HCT116 (cell line): ENCODE measurements at places on chromosomes 2 and 18.

GRCh38 chr2:62195421-62196277, at the start of gene B3GNT2:
TSS of gene B3GNT2 (plus strand) at chr2:62196115. CDS start at chr2:62222221, 26,106 bp downstream.
- peak; percentile 19 for DNase-seq

DNA sequence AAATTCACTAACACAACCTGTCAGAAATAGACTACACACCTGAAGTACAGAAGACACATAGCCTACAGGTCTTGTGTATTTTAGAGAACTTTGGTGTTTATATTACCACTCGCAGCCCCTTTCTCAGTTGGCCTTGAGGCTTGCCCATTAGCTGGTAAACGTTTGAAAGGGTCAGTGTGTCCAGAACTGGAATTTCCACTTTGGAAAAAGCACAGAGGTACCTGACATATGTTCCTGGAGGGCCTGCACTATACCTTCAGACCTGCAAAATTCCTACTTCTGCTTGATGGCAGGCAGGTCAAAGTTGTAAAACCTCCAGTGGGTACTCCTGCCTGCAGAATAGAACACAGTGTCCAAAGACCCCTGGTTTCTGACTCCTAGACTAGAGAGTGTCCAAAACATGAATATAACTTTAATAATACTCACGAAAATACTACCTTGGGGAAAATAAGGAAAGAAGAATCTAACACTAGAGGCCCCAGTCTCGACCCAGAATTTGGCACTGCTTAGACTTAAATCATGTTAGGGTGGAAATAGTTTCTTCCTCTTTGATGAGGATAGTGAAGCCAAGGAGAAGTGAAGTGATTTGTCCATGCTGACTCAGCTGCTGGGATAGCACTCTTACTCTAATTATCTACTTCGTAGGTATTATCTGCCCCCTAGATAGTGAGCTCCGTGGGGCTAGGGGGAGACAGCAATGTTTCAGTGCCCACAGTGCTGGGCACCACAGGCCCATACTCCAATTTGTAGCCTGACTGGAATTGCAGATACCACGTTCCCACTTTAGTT, 2.8 kb downstream of the KCTD1 start:
- DNase-seq = no peak

DNA sequence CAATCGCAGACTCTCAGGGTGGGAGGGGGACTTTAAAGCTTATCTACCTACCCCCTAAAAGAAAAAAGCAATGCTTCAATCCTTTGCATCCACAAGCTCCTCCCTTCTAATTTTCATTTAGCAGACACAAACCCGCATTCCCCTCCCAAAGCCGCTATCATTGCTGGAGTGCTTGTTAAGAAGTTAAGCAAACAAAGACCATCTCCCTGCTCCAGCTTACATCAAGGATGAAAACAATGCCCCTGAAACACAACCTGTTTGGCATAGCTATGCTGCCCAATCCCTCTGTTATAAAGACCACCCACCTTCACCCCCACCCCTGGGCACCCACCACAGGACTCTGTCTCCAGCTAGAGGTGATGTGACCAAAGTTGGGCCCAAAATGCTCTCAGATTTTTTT, 33.0 kb downstream of the REEP1 start:
- no peak for DNase-seq

GRCh38 chr18:46733872-46734271, 23.0 kb downstream of the ST8SIA5 start:
- no peak for DNase-seq

DNA sequence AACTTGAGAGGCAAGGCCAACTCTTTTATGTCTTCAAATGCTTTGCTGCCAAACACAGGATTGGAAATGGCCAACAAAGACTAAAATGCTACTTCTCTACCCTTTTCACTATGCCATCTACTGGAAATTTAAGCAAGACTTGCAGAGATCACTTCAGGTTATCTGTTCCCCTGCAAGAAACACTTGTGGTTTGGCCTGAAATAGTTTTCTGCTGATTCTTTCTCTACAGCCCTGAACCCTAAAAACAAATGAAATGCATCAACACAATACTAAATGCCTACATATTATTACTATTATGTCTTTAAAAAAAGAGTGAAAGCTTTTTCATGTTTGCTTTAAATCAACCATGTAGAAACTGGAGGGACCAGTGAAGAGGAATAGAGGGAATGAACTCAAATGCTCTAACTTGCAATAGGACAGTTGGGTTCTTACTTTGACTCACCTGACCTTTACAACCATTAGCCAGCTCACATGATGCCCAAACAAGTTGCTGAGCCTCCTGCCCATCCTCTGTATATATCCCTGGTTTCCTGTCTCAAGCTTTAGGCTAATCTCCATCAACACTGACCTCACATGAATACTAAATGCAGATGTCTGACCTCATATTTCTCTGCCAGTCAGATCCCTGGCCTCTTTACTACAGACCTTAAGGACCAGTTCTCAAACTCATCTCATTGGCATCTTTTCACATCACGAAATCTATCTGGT, 17.5 kb upstream of the ADAM17 start:
- no peak for DNase-seq

DNA sequence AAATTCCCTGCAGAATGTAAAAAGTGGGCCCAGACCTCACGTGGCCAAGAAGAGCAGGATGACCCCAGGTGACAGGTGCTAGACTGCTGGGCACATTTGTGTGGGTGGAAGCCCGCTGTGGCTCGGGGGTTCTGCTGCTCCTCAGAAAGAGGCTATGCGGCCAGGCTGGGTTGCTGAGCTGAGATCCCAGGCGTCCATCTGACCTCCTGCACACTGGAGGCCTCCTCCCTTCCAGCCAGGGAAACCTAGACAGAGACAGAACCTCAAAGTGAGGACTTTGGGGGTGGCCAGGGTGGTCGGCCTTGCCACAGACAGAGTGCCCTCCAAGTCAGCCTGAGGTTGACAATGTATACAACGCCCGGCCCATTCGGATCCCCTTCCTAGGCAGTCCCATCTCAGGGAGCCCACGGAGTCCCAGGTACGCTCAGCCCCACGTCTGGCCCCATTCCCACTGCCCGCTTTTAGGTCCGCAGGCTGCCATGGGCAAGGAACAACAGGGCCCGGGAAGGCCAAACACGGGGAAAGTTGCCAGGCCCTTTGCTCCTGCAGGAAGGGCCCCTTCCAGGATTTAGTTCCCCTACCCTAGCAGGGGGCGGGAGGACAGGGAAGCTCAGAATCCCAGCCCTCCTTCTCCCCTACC, 75.6 kb downstream of the KIAA2012 start:
- no peak for DNase-seq

- no peak for DNase-seq
Observed at GRCh38 chr2:149871091-149871885, 283.7 kb upstream of the MMADHC start.

GRCh38 chr2:166361351-166362153, 14.2 kb downstream of the SCN9A start:
- peak; percentile 26 for DNase-seq

DNA sequence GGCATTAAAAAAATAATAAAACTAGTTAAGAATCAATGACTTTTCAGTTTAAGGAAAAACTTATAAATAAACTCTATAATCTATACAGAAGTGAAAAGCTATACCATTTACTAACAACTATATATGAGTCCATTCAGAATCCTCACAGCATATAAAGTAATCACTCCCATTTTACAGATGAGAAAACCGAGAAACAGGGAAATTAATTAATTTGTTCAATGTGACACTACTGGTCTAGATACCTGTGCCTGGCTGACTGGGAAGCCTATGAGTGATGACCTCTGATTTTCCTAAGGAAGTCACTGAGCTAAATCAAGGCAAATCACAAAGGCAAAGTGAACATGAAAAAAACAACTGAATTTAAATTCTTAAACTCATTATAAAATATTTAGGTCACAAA, 99.5 kb upstream of the RNU4ATAC start:
- DNase-seq = no peak

DNA sequence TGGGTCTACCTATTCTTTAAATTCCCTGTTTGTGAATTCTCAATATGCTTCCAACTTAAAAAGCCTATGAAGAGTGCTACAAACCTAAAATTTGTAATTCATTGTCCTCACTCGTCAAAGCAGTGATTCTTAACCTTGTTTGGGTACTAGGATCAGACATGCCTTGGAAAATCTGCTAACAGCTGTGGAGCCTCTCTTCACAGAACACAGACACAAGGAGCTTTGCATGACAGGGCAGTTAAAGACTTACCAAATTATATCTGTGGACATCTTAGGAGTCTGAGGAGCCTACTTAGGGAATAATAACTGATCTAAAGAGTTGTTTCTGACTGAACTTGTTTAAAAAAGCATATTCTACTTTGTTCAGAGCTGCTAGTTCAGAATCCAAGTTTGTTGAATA, 38.1 kb downstream of the TMEM87B start:
- no peak for DNase-seq

GRCh38 chr18:59006461-59007067, 133.1 kb upstream of the SEC11C start:
- no peak for DNase-seq

- DNase-seq = no peak
Observed at GRCh38 chr2:135607561-135607960, 76.3 kb downstream of the R3HDM1 start.

- no peak for DNase-seq
Observed at GRCh38 chr18:58965291-58966004, 100.8 kb downstream of the ZNF532 start.

GRCh38 chr18:35577045-35577848, 4.3 kb upstream of the GALNT1 start:
- DNase-seq = no peak

DNA sequence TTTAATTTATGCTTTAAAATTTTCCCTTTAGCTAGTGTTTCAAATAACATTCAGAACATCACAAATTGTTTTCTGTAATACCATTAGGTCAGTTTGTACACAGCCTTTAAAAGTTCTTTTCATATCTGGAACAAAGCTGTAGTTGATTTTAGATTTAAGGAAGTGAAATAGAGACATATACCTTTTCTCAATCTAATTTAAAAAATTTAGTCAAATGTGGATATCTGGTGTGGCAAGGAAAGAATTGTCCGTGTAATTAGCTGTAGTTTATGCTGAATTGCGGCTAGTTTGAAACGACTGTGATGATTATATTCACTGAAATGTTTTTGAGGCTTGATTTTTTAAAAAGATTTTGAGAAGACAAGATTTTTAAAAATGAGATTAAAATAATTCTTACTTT, 59.9 kb downstream of the EML6 start:
- no peak for DNase-seq

DNA sequence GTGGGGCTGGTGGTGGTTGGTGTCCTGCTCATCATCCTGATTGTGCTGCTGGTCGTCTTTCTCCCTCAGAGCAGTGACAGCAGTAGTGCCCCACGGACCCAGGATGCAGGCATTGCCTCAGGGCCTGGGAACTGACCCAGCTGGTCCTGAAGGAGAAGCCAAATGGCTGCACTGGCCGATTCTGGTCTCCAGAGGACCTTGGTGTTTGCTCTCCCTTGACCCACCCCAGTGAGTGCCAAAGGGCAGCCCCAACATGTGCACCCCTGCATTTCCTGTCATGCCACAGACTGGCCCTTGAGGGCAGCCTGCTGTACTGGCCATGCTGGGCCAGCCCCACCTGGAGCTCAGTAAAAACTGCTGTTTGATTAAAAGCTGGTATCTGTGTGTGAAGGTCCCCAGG, 2.5 kb upstream of the RNF181 start:
- no peak for DNase-seq

GRCh38 chr18:25171334-25171733, 180.6 kb downstream of the ZNF521 start:
- no peak for DNase-seq

- DNase-seq = no peak
Observed at GRCh38 chr2:235957251-235957650, 210.9 kb downstream of the GBX2 start.

GRCh38 chr2:160889439-160890170, 270.6 kb upstream of the TANK start:
- DNase-seq = no peak

GRCh38 chr18:27762054-27762453, 414.9 kb downstream of the CDH2 start:
- DNase-seq = no peak

DNA sequence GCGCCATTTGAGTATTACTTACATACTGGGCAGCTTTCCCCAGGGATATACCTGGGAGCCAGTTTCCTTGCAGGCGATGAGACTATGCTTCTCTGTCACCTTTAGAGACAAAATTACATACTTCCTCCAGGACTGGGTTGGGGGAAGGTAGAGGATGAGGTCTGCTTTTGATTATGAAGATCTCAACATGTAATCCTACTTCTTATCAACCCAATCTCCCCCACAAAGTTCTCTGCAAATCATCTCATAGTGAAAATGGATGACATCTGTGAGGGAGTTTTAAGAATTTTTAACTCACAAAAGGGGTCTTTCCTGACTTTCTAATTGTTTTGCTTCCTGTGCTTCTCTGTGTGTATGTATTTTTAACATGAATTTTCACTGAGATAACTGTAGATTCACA, 81.9 kb downstream of the TMEM131 start:
- no peak for DNase-seq

GRCh38 chr2:96665083-96665569, 22.6 kb downstream of the FER1L5 start:
- peak; percentile 15 for DNase-seq

- DNase-seq = no peak
Observed at GRCh38 chr18:21112140-21112473, 494 bp upstream of the ROCK1 start.

DNA sequence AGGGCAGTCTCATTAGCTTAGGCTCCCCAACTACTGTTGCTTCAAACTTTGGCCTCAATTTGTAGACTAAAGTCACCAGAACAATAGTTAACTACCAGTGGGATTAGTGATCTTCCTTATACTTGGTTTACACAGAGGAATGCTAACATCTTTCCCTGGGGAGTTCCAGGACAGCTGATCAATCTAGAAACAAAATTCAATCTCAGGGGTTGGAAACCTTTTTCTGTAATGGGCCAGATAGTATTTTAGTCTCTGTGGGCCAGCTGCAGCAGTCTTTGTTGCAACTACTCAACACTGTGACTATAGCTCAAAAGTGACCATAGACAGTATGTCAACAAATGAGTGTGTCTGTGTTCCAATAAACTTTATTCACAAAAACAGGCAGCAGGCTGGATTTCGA, 85.7 kb downstream of the METTL8 start:
- DNase-seq = no peak
